ENCODE measurements at places on chromosomes 12 and 14. TPM values are rescaled to one million over a fixed set of nuclear protein-coding genes. Genes with fewer than 3 reads are reported as not detected.

DNA sequence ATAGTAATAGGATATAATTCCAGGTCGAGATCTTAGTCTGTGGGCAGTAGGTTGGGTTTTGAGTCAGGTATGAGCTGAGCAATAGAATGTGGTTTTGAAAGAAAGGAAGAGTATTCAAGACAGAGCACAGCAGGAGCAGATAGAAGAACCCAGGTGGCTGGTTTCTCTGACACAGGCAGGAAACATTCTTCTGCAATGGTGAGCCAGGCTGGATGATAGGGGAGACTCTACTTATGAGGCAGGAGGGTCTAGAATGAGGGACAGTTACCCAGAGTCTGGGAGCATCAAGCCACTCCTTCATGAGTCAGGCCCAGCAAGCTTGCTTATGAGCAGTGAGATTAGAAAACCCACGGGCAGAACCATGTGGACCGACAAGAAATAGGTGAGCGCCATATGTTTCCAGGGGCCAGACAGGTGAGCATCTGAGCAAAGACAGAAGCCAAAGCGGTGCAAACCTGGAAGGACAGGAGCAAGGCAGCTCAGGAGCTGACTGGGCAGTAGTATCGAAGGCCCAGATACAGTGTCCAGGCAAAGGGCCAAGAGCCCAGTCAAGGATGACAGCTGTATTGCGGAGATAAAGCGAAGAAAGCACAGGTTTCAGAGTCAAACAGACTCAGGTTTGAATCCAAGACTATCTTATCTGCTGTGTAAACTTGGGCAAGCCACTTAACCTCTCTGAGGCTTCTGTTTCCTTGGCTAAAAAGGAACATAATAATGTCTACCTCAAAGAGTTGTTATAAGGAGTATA is 22.5 kb upstream of the PCNX1 start:
- no peak for DNase-seq

DNA sequence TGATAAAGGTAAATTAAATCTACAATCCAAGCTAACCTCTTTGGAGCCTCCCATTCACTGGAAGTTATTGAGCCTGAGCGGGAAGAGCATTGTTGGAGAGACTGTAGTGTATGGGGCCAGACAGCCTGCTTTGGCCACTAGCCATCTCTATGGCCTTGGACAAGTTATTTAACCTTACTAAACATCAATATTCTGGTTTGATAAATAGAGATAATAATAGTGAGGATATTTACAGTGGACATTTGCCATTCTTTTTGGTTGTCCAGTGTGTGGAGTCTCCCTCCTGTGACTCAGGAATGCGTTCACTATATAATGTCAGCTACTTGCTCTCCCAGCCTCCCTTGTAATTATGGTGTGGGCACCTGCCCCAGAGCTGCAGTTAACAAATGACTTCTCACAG is 216.1 kb downstream of the SLC38A4 start:
- no peak for DNase-seq

- no peak for DNase-seq
These were observed 15.3 kb downstream of the KRT2 start for GRCh38 chr12:52636592-52637258.

DNA sequence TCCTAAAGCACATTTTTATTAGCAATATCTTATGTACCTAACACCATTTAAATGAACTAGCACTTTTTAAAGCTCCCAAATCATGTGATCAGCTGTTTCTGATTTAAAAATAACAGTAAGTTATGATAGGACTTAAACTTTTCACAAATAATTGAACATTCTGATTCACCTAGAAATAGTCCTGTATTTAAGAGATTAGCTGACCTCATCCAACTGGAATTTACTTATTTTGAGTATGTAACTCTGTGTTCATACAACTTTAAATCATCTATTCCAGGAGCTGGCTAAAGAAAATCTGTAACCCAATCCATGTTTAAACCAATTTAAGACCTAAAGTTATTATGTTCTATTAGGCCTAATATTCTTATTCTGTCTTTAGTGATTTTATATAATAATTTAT is 184.3 kb downstream of the CCDC91 start:
- no peak for DNase-seq

GRCh38 chr14:82501554-82501953 is 967.9 kb upstream of the SEL1L start:
- DNase-seq: no peak

- DNase-seq: no peak
These were observed 64.8 kb downstream of the DAD1 start for GRCh38 chr14:22524115-22524783.

GRCh38 chr14:55819610-55820304 is 239.8 kb downstream of the KTN1 start:
- no peak for DNase-seq

GRCh38 chr14:100786576-100787219 is 39.2 kb upstream of the MEG3 start:
- no peak for DNase-seq

- no peak for DNase-seq
These were observed 194.4 kb upstream of the BCL2L14 start for GRCh38 chr12:11876307-11876706.

DNA sequence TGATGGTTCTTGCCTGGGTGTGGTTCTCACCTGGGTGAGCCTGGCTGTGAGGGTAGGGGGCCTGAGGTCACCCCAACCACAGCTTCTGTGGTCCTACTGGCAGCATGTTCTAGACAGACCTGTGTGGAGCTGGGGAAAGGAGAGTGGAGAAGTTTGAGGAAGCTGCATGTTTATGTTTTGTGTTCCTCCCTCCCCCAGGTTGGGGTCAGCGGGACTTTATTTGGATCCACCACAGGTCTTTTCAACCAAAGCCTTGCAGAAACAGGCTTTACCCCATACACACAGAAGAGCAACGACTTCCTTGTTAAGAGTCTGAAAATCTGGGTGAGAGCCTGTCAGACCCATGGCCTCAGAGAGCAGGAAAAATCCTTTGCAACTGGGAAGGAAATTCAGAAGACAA is 5.6 kb downstream of the CD9 start:
- no peak for DNase-seq

- no peak for DNase-seq
These were observed 82.7 kb downstream of the GRIP1 start for GRCh38 chr12:66596199-66596598.

GRCh38 chr12:53736592-53736991 is 9.3 kb upstream of the CALCOCO1 start:
- no peak for DNase-seq

- peak; percentile 64 for DNase-seq
These were observed 71.7 kb downstream of the CCDC92 start for GRCh38 chr12:123900871-123901376.

- DNase-seq: no peak
These were observed 102.5 kb downstream of the SPTSSA start for GRCh38 chr14:34359420-34360117.

DNA sequence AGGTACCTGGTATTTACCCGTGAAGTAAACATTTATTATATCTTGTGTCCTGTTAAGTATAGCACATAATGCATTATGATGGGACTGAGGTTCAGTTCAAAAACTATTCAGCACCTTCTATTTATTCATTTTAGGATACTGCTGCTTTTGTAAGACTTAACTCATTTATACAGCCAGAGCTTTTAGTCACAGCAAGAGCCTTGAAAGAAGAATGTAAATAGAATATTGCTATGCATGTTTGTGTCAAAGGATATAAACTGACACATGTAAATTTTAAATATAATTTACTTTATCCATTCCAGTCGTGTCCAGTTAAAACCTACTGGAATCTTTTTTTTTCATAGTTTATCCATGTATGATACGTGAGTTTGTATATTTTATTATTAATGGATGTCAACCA is 168.8 kb downstream of the FUT8 start:
- DNase-seq: no peak

GRCh38 chr14:63147018-63147417 is 57.2 kb upstream of the RHOJ start:
- no peak for DNase-seq

Gene CYP27B1
- 0.24 TPM for total RNA-seq

Gene PRPH
- total RNA-seq: 0.38 TPM

Gene RAD9B
- 0.65 TPM for total RNA-seq

Gene ACSM4
- not detected for total RNA-seq

Gene HHIPL1
- total RNA-seq: 1.9 TPM

Gene KRT79
- not detected for total RNA-seq
